ENCODE measurements at places on chromosomes 7 and 10. TPM values are rescaled to one million over a fixed set of nuclear protein-coding genes. Genes with fewer than 3 reads are reported as not detected.

DNA sequence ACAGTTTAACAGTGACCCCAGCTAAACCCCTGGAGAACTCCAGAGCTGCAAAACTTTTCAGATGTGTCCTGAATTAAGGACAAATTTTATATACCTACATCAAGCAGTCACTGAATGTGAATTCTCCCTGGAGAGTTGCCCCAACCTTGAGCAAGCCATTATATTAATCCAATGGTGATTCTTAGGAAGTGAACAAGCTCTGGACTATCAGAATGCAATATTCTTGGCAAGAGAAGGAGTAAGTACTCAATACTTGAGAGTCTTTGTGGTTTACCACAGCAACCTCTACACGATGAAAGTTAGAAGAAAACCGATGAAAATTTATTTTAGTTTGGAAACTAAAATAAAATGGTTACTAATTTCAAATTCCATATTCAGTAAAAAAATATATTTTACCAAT is 19.3 kb upstream of the ZNF365 start:
- no peak for DNase-seq

- DNase-seq: no peak
Observed at GRCh38 chr7:137266764-137267163, 76.8 kb downstream of the PTN start.

DNA sequence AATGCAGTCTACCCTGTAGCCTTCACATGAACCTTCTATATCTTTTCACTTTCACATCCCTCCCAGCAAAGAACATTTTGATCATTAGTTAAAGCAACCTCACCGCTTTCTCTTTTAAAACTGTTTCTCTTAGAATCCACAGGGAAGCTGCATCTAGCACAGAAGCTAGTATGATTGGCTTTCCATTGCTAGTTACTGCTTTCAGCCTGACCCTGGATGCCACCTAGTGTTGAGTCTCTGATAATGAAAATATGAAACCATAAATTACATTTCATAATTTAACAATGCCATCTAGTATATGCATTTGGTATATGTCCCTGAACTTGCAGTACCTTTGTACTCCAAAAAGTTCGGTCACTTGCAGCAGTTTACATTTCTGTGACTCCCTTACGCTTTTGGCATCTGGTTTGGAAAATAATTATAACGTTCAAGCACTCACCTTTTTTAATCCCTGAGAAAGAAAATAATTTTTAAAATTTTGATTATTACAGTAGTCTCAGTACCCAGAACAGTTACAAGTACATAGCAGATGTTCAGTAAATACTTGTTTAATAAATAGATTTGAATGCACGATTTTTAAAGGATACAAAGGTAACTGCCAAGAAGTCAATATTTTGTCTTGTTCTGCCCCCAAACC is 22.7 kb downstream of the CISD1 start:
- DNase-seq: no peak

DNA sequence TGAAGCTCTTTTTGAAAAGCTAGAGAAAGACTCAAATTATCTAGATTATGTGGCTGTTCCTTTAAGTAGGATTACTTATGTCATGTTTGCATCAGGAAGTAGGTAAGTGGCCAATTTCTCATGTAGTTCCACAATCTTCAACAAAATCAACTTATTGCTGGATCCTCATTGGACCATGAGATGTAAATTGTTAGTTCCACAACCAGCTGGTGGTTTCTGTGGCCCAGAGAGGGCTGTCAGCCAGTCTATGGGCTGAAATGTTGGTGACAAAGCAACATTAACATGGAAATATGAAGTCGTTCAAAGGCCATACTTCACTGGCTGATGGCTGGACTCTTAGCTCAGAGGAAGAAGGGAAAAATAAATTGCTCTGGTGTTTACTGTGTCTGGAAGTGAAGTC is 157.9 kb downstream of the PLXDC2 start:
- no peak for DNase-seq

DNA sequence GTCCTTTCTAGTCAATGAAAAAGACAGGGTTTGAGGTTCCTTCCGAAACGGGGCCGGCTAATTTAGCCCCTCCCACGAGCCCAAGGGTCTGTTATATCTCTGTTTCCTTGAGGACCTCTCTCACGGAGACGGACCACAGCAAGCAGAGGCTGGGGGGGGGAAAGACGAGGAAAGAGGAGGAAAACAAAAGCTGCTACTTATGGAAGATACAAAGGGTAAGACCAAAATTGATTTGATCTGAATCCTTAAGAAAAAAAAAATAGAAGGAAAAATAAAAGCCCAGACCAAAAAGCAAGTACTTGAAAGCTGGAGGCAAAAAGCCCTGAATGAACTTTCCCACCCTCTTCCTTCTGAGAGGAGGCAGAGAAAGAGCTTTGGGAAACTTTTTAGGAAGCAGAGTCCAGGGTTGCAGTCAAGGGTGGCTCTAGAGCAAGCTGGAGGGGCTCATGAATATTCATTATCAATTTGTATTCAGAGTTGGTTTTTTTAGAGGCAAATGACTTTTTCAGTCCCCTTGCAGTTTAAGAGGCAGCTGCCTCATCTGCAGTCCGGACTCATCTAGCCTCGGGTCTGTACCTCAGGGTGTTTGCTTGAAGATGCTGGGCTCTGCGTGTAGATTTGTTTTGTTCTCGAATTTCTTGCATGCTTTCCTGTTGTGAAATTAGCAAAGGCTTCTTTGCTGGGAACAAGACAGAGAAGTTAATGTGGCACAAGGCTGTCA is at the start of gene ENTPD1:
Gene ENTPD1, plus strand, starts transcription at position 123 of the 721 bp plus-strand sequence. Its CDS starts 77 bp downstream, at position 200.
- no peak for DNase-seq

ACHE gene
- total RNA-seq: 2.0 TPM

ADAMTS14 gene
- total RNA-seq: 3.4 TPM

HOXA2 gene
- total RNA-seq: 0.24 TPM

TBRG4 gene
- 38.2 TPM for total RNA-seq

IFIT1 gene
- total RNA-seq: 3.3 TPM

DNA sequence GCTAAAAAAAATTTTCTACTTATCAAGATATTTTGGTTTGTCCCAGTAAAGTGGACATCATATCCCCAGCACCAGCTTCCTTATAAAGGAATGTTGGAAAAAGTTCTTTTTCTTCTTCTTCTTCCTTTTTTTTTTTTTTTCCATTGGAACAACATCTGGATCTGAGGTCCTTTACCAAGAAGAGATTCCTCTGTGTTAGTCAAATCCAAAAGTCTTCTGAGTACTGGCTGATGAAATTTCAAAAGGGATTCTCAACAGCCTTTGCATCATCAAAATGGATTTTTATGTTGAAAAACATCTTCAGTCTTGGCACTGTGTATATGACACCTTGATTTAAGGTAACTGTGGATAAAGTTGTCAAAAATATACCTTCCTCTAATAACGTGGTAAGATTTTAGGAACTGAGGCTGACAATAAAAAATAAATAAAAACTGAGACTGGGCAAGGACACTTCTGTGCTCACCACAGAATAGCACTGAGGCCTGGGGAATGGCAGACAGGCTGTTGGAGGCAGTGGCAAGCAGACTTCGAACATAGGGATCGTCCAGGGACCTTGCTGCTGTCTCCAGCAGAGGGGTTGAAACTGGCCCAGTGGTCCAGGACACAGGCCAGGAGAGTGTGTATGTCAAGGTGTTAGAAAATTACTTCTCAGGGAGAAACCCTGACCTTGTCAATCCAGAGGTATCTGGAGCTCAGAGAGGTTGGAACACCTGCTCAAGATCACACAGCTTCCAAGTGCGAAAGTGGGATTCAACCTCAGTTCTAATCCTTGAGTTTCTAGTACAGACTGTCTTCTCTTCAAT is 130.4 kb downstream of the PTPN20 start:
- no peak for DNase-seq

- DNase-seq: no peak
Observed at GRCh38 chr7:28685242-28685643, 272.9 kb downstream of the TRIL start.

Data from glomerular endothelial cell (primary cell).